Common myeloid progenitor, CD34-positive (primary cell): ENCODE measurements at places on chromosomes 5 and 9.

DNA sequence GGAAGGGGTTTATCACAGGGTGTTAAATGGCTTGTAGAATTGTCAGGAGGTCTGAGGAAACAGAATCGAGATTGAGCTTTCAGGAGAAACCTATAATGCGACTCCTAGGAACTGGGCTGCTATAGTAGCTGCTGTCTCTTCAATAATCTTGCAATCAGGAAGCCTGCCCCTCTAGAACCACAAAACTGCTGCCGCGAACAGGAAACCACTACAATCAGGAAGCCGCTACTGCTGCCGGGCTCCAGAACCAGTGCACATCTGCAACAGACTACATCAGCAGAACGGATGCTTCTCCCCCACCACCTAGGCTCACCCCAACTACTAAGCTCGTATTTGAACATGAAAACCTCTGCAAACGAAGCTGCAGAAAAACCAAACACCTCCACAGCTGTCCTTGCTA, 31.6 kb downstream of the TNFSF8 start:
- DNase-seq, result peak; percentile 96
- H3K27ac ChIP-seq, result no peak overlapping the region
- no peak overlapping the region for H3K4me3 ChIP-seq
- H3K4me1 ChIP-seq, result peaks cover 14% of the 10 kb centered on the region

DNA sequence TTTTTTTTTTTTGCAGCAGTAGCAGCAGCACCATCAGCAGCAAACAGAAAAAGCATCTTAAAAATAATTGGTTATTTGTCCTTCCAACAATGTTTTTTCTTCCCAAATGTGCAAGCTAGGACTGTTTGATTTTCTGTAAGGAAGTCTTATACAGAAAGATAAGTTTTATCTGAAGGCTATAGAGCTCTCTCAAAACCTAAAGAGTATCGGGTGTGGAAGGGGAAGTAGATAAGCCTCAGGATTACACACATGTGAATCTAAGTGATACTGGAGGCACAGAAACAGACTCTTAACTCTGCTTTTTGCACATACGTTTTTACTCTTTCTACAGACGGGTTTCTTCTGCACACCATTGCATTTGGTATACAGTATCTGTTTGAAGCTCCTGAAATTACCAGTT, 184.4 kb upstream of the FTMT start:
- H3K4me3 ChIP-seq, result no peak overlapping the region
- H3K36me3 ChIP-seq, result no peaks in the 10 kb centered on the region
- no peaks in the 10 kb centered on the region for H3K27me3 ChIP-seq

- no peak overlapping the region for H3K4me3 ChIP-seq
- H3K27ac ChIP-seq, result no peak overlapping the region
Measured at GRCh38 chr9:85432599-85432998, 309.2 kb downstream of the AGTPBP1 start.

DNA sequence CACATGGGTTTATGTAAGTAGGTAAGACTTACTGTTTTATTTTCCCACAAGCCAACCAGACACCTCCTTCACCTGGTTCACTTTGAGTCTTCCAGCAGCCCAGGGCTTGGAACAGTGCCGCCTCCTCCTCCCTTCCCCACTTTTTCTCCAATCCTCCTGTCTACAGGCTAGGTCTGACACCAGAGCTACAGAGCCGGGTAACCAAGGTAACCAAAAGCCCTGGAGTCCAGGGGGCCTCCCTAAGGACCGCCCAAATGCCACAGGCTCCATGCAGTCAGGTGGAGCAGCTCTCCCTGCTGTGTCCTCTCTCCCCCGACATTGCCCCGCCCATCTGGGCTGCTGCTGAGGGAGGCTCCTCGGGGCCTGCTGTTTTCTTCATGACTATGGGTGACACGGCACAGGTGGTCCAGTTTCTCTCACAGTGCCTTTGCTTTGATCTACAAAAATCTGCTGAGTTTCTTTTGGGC, 138.0 kb upstream of the EFNA5 start:
- no peaks in the 10 kb centered on the region for H3K27me3 ChIP-seq
- no peaks in the 10 kb centered on the region for H3K36me3 ChIP-seq
- H3K27ac ChIP-seq, result no peak overlapping the region
- no peak overlapping the region for H3K4me3 ChIP-seq
- no peaks in the 10 kb centered on the region for H3K4me1 ChIP-seq

- no peaks in the 10 kb centered on the region for H3K36me3 ChIP-seq
- peaks cover 29% of the 10 kb centered on the region for H3K4me1 ChIP-seq
- no peaks in the 10 kb centered on the region for H3K27me3 ChIP-seq
- H3K4me3 ChIP-seq, result no peak overlapping the region
Measured at GRCh38 chr9:110125207-110125751, 82.7 kb downstream of the C9orf152 start.

DNA sequence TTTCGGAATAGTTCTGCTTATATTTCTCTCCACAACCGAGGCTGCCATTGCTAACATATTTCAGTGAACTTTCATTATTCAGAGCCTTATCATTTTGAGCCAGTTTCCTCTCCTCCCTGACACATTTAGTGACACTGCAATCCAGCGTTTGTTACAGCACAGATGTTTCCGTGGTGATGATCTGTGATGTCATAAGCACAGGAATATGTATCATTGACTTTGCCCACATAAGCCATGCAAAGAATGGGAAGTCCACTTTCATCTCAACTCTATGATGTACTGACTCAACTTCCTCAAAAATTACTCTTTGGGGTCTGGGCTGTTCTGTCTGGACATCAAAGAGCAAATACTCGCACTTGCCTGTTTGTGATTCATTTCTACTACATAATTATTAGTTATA, 291.8 kb downstream of the EBF1 start:
- peak; percentile 99 for DNase-seq
- H3K36me3 ChIP-seq, result no peaks in the 10 kb centered on the region
- no peaks in the 10 kb centered on the region for H3K27me3 ChIP-seq
- H3K4me3 ChIP-seq, result no peak overlapping the region
- H3K4me1 ChIP-seq, result peaks cover 38% of the 10 kb centered on the region

DNA sequence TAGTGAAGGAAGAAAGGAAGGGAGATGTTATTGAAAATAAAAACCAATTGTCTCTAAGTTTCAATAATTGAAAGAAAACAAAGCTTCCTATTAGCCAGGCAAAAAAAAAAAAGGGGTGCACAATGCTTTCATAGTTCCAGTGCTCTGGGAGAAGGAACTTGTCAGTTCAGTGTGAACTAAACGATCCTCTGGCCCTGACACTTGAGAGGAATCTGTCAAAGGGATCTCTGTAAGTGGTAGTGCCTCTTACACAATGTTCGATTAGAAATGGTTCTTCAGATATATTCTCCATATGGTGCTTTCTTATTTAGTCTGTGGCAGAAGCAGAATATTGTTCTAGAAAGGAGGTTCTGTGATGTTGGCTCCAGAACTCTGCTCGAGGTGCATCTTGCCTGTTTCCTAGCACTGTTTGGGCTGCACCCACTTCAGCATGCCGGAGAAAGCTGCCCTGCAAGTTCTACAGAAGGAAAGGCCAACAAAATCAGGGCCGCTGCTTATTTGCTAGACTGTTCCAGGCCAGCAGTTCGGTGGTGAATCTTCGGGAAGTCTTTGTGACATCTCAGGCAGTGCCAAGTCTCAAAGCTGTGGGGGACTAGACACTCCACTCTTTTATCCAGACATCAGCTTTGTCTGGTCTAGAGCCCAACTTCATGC, 90.9 kb downstream of the PIK3R1 start:
- no peak for DNase-seq
- H3K27ac ChIP-seq, result no peak overlapping the region
- H3K4me1 ChIP-seq, result no peaks in the 10 kb centered on the region
- no peaks in the 10 kb centered on the region for H3K27me3 ChIP-seq
- H3K4me3 ChIP-seq, result no peak overlapping the region

GRCh38 chr5:172097356-172097755, 90.7 kb downstream of the STK10 start:
- H3K36me3 ChIP-seq, result peaks cover 88% of the 10 kb centered on the region
- H3K4me1 ChIP-seq, result no peaks in the 10 kb centered on the region
- H3K27me3 ChIP-seq, result no peaks in the 10 kb centered on the region
- DNase-seq, result no peak

- no peaks in the 10 kb centered on the region for H3K27me3 ChIP-seq
- no peaks in the 10 kb centered on the region for H3K36me3 ChIP-seq
- no peak overlapping the region for H3K4me3 ChIP-seq
- H3K27ac ChIP-seq, result no peak overlapping the region
Measured at GRCh38 chr5:56802205-56802604, 13.1 kb upstream of the MAP3K1 start.

DNA sequence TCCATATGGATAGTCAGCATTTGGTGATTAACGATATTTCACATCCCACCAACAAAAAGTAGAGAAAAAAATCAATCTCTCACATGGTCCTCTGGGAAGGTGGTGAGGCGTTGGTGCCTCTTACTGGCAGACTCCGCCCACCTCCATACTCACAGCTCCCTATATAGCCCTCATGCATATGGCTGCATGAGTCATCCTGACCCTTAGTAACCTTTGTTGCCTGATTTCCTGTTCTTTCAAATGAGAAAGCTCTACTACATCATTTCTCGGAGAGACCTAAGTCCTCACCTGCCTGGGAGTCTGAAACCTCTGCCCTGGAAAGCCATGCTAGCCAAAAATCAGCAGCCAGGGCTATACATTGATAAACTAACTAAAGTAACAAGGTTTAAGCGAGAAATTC, 33.3 kb upstream of the ABCA1 start:
- H3K36me3 ChIP-seq, result no peaks in the 10 kb centered on the region
- H3K27me3 ChIP-seq, result no peaks in the 10 kb centered on the region
- H3K4me1 ChIP-seq, result peaks cover 15% of the 10 kb centered on the region
- H3K27ac ChIP-seq, result no peak overlapping the region
- H3K4me3 ChIP-seq, result no peak overlapping the region

DNA sequence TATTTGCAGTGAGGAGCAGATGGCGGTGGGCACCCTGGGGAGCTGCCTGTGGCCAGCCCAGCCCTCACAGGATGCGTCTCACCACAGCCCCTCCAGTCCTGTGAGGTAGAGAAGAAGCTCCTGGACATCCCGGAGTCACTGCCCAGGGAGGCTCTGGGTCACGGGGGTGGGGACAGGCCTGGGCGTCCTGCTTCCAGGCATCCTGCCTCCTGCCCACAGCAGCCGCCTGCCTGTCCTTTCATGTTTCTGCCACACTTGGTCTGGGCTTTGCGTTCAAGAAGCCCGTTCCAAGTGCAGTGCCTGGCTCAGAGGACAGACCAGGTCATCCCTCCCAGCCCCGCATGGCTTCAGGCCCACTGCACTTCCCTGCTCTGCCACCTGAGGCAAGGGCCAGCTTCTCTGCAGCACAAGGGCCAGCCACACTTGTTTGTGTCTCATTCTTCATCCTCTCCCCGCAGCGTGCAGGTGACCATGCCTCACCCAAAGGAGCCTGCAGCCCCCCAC, 38.2 kb downstream of the ZDHHC11B start:
- H3K4me1 ChIP-seq, result no peaks in the 10 kb centered on the region
- no peak for DNase-seq
- H3K27me3 ChIP-seq, result no peaks in the 10 kb centered on the region
- no peak overlapping the region for H3K27ac ChIP-seq
- H3K36me3 ChIP-seq, result no peaks in the 10 kb centered on the region
- H3K4me3 ChIP-seq, result no peak overlapping the region

- no peak overlapping the region for H3K4me3 ChIP-seq
- H3K27me3 ChIP-seq, result no peaks in the 10 kb centered on the region
- no peak for DNase-seq
- no peaks in the 10 kb centered on the region for H3K4me1 ChIP-seq
- no peaks in the 10 kb centered on the region for H3K36me3 ChIP-seq
Measured at GRCh38 chr9:35136866-35137265, 21.2 kb upstream of the ATOSB start.

- no peak overlapping the region for H3K4me3 ChIP-seq
- no peak for DNase-seq
- H3K27me3 ChIP-seq, result no peaks in the 10 kb centered on the region
- no peak overlapping the region for H3K27ac ChIP-seq
Measured at GRCh38 chr9:2725126-2725525, 7.8 kb downstream of the KCNV2 start.

DNA sequence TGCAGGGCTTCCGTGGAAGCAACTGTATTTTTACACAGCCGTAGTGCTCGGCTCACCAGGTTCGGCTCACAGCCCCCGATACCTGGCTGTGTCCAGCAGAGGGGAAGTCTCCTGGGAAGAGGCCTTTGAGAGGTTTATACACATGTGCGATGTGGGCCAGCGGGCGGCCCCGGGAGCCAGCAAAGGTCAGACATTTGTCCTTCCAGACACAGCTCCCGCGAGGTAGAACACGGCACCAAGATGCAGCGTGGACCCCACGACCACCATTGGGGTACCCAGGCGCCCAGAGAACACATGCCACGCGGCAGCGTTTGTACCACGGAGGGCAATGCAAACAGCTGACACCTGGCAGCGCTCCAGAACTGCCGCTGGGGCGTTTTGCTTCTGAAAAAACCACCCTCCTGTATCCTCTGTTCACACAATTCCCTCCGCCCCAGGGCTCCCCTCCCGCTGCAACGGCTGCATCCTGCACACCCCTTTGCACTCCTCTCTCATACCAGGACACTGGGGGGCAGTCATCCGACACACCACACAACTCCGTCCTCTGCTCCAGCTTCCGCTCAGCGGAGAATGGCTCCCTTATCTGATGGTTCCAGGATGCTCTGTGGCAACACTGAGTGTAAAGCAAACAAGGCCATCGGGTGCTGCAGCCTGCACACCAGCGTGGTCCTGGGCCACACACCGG, 235.3 kb downstream of the SYK start:
- H3K27me3 ChIP-seq, result no peaks in the 10 kb centered on the region
- peak; percentile 93 for DNase-seq
- peak overlapping the region; percentile 46 for H3K4me3 ChIP-seq
- no peaks in the 10 kb centered on the region for H3K36me3 ChIP-seq
- no peak overlapping the region for H3K27ac ChIP-seq
- H3K4me1 ChIP-seq, result peaks cover 17% of the 10 kb centered on the region

DNA sequence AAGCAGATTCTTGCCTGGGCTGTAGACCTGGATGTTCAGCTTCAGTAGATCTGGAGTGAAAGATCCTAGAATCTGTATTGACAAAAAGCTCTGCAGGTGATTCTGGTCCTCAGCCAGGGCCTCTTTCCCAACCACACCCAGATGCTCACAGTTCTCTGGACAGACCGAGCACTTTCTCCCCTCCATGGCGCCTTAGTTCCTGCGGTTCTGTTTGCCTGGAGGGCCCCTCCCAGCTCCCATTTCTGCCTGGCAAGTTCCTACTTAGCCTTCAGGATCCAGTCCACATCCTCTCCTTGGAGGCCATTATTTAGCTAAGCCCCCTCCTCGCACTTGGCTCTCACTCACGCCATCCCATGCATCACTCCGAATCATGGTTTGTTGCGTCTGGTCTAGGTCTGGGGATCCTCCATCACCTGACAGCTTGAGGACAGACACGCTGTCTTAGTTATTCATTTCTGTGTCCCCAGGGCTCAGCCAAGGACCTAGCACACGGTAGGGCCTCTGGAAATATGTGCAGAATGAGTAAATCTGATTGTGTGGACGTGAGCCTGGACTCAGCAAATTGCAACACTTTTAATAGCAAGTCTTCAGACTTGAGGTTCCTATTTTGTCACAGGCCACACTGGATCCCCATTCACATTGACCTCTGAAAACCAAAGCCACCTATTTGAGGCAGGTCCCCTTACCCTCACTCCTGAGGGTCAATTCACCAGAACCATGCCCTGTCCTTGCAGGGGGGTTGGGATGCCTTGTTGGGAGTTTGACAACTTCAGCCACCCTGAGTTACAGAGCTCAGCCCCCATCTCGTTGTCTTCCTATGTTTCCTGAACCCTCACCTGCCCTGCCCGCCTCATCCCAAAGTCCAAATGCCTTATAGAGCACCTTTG, 50.7 kb downstream of the COL15A1 start:
- no peaks in the 10 kb centered on the region for H3K36me3 ChIP-seq
- no peak for DNase-seq
- no peak overlapping the region for H3K27ac ChIP-seq
